ENCODE measurements at places on chromosomes 7 and 10.

GRCh38 chr7:144854839-144855424 lies 19.1 kb upstream of the TPK1 start:
- no peak for DNase-seq

DNA sequence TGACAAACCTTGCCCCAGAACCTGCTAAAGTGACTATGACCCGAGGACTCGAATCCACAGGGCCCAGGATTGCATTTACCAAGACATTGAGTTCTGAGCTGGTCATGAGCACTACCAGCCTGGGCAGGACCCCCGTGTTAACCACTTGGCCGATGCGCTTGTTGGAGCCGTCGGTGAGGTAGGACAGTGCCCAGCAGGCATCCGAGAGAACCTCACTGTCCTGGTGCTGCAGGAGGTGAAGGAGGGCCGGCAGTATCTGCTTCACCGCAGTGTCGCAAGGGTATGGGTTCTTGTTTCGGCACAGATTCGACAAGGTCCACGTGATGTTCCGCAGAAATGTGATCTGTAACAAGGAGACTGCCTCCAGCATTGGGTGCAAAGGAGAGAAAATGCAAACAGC lies 19.7 kb downstream of the KPNA7 start:
- no peak for DNase-seq

DNA sequence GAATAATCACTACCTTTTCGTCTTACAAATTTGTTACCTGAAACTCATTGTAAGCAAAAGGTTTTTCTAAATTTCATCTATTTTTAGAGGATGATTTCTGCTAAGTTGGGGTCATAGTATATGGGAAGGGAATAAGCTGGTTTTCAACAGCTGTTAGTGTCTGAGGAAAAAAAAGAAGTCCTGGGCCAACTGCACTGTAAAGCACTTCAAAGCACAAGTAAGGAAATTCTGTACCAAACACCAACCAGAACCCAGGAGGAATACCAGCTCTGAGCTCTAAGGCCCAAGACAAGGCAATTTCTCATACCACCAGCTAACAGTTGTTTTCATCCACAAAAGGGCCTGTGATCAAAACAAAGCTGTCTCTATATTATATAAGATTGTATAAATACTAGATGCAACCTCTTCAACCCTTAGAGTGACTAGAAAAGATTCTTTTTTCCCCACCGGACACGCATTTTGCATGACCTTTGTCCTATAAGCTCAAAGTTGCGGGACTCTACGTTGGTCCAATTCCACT lies 6.1 kb upstream of the MEOX2 start:
- no peak for DNase-seq

GRCh38 chr10:75910032-75910431 lies 478.6 kb downstream of the LRMDA start:
- no peak for DNase-seq

GRCh38 chr10:85608706-85609105 lies 757.9 kb downstream of the GRID1 start:
- DNase-seq = no peak

DNA sequence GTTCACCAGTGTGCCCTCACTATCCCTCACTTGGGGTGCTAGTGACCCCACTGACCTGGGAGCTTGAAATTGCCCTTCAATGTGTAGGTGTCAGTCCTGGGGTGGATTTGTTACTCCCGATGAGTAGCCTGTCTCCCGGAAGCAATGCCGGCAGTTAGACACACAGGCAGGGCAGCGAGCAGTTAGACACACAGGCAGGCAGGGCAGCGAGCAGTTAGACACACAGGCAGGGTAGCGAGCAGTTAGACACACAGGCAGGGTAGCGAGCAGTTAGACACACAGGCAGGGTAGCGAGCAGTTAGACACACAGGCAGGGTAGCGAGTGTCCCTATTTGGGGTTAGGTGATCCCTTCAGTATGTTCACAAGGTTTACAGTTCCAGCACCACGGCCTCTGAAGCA lies 44.0 kb downstream of the VWA2 start:
- DNase-seq = no peak

DNA sequence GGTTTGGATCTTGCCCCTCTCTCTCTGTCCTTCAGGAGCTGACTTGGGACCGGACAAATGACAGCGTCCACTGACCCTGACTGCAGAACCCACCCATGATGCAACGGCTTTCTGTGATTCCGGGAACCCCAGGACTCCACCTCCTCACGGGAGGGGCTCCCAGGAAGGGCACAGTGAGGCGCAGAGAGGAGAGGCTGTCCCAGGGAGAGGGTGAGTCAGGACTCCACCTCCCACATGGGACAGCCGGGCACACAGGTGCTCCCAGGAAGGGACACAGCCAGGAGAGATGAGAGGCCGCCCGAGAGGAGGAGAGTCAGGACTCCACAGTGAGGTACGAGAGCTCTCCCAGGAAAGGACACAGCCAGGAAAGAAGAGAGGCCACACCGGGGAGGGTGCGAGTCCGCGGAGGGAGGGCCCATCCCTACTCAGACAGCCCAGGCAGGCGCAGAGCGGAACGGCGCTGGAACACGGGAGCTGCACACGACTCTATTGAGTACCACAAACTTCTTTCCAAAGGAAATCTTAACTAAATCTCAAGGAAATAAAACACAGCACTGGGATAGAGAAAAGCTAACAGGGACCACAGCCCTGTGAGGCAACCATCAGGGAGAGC lies 162.5 kb downstream of the MAD1L1 start:
- DNase-seq = no peak

DNA sequence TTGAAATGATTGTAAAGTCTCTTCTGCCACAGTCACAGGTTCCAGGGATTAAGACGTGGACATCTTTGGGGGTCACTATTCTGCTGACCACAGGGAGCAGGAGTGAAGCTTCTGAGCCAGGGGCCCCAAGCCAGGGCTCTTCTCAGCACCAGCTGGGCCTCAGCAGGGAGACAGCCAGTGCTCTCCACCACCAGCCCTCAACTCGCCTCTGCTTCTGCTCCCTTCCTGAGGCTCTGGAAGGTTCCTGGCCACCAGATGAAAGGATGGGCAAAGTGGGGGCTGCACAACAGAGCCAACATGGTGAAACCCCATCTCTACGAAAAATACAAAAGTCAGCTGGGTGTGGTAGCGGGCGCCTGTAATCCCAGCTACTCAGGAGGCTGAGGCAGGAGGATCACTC lies 11.2 kb upstream of the CRYGN start:
- no peak for DNase-seq

All from CD4-positive, alpha-beta T cell treated with Interferon gamma for 1 hour (primary cell).